Breast epithelium (tissue), 4 donors: ENCODE measurements at places on chromosomes 5 and 9.
A peak's percentile ranks its signal among the peaks of the same experiment; 100 is the strongest.

DNA sequence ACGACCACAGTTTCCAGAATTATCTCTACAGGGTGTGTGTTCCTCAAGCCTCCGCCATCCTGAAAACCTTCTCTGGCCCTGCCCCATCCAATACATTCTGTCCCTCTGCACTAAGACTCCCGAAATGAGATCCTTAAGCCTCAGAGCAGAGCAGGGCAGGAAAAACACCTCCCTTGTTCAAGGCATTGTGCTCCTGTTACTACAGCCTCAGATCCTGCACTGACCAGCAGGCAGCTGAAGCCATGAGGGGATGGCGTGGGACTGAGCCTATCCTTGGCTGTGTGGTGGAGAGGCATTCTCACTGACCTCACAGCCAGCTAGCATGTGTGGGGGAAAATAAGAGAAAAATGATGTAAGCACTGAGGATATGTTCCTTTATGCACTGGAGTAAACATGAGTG lies 106.7 kb upstream of the PHYKPL start:
- no peaks in the 10 kb centered on the region for H3K36me3 ChIP-seq
- H3K4me1 ChIP-seq, result no peaks in the 10 kb centered on the region
- no peaks in the 10 kb centered on the region for H3K27me3 ChIP-seq
- no peak overlapping the region for H3K4me3 ChIP-seq

GRCh38 chr9:98081477-98082219 lies 25.1 kb downstream of the NANS start:
- no peaks in the 10 kb centered on the region for H3K36me3 ChIP-seq
- no peak overlapping the region for H3K4me3 ChIP-seq
- H3K27ac ChIP-seq, result peak overlapping the region; percentile 22
- no peaks in the 10 kb centered on the region for H3K4me1 ChIP-seq
- no peaks in the 10 kb centered on the region for H3K27me3 ChIP-seq
- DNase-seq, result no peak

DNA sequence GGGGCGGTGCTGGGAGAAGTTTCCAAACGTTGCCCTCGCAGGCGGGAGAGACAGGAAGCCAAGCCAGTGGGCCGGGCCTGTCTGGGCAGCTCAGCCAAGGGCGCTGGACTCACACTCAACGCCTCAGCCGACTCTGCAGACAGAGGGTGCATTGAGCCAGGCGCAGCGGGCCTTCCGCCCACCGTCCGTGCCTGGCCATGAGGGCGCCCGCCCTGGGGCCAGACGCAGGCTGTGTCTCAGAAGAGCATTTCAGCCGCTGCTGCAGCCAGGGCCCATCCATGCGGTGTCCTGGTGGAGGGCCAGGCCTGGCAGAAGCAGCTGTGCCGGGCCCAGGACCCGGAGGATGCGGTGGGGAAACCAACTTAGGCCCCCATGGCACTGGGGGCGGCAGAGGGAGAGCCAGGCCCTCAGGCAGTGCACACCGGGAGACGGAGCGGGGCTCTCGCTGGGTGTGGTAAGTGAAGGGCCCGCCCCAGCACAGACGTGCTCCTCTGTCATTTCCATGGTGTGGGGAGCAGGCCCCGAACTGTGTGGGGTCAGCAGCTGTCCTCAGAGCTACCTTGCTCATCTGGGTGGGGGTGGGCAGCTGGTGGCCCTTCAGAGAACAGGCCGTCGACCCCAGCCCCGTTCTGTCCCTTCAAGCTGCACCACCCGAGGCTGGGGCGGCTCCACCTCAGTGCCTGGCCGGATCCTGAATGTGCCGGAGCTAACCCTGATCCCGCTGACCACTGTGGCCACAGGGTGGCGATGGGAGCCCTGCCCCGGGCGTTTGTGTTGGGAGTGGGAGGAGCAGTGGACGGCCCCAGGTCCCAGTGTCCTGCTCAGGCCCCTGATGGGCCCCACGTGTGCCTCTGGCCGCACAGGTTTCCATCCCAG lies 18.0 kb downstream of the DNLZ start:
- H3K27ac ChIP-seq, result peak overlapping the region; percentile 63
- peaks cover 8% of the 10 kb centered on the region for H3K4me1 ChIP-seq
- no peaks in the 10 kb centered on the region for H3K36me3 ChIP-seq
- DNase-seq, result no peak

- no peaks in the 10 kb centered on the region for H3K4me1 ChIP-seq
- no peaks in the 10 kb centered on the region for H3K36me3 ChIP-seq
- H3K4me3 ChIP-seq, result peak overlapping the region; percentile 39
- H3K27me3 ChIP-seq, result no peaks in the 10 kb centered on the region
Measured at GRCh38 chr5:176693477-176693851, 46.2 kb downstream of the TSPAN17 start.

- no peaks in the 10 kb centered on the region for H3K27me3 ChIP-seq
- DNase-seq, result no peak
- no peaks in the 10 kb centered on the region for H3K4me1 ChIP-seq
- H3K27ac ChIP-seq, result no peak overlapping the region
- no peak overlapping the region for H3K4me3 ChIP-seq
- no peaks in the 10 kb centered on the region for H3K36me3 ChIP-seq
Measured at GRCh38 chr5:137032929-137033328, 466.2 kb downstream of the SPOCK1 start.

DNA sequence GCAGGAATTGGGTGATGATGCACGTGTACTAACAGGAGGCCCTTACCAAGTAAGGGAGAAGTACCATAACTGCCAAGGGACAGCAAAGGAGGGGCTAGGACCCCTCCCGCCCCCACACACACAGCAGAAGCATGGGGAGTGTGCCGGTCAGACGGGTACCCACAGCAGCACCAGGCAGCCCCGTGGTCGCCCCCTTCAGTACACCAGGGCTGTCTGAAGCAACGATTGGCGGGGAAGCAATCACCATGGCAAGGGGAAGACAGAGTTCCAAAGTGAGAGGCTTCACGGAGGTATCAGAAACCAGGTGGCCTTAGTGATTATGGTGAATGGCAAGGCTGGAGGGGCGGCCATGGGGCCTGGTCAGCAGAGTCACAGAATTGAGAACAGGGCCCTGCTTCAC lies 72.2 kb downstream of the CAMSAP1 start:
- H3K27me3 ChIP-seq, result no peaks in the 10 kb centered on the region
- H3K4me3 ChIP-seq, result no peak overlapping the region
- no peak overlapping the region for H3K27ac ChIP-seq
- no peak for DNase-seq
- no peaks in the 10 kb centered on the region for H3K36me3 ChIP-seq
- no peaks in the 10 kb centered on the region for H3K4me1 ChIP-seq

GRCh38 chr9:19231126-19231903 lies 822 bp downstream of the DENND4C start:
- no peaks in the 10 kb centered on the region for H3K36me3 ChIP-seq
- H3K27ac ChIP-seq, result peak overlapping the region; percentile 98
- H3K27me3 ChIP-seq, result no peaks in the 10 kb centered on the region
- peaks cover 8% of the 10 kb centered on the region for H3K4me1 ChIP-seq
- DNase-seq, result no peak
